ENCODE measurements at places on chromosomes 7 and 10.

- DNase-seq, result no peak
These were observed 166.4 kb upstream of the PPP1R3A start for GRCh38 chr7:114085313-114085591.

GRCh38 chr10:101452593-101452992, 98.6 kb downstream of the BTRC start:
- DNase-seq, result no peak

DNA sequence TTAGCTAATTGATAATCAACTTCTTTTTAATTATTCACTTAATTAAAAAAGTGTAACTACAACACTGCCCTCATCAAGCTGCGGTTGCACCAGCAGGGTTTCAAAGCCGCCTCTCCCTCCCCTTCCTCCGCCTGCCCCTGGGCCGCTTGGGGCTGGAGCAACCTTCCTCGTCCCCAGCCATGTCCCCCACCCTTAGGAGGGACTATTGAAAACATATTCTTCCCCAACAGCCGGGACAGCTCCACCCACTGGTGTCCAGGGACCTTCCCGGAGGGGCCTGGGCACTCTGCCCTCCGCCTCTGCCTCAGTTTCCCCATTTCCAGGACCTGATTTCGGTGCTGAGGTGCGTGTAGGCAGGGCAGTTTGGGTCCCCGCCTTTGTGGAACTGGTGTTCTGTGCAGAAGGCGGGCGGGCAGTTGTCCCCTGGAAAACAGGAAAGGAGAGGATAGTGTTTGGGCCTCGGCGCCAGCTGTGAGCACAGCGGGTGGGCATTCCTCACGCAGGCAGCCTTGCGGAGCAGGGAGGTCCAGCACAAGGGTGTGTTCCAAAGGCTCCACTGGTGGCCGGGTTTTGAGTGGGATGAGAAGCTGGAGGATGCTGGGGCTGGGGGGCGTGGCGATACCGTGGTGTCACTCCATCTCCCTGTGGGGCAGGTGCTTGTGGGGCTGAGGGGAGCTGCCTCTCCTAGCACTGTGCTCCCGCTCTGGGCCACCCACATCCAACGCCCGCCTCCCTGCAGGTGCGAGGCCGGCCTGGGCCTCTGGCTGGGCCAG, 15.7 kb downstream of the UNCX start:
- DNase-seq, result no peak

GRCh38 chr7:1645071-1645409, 25.0 kb upstream of the ELFN1 start:
- DNase-seq, result no peak

GRCh38 chr7:125436220-125436619, 506.6 kb upstream of the POT1 start:
- no peak for DNase-seq

DNA sequence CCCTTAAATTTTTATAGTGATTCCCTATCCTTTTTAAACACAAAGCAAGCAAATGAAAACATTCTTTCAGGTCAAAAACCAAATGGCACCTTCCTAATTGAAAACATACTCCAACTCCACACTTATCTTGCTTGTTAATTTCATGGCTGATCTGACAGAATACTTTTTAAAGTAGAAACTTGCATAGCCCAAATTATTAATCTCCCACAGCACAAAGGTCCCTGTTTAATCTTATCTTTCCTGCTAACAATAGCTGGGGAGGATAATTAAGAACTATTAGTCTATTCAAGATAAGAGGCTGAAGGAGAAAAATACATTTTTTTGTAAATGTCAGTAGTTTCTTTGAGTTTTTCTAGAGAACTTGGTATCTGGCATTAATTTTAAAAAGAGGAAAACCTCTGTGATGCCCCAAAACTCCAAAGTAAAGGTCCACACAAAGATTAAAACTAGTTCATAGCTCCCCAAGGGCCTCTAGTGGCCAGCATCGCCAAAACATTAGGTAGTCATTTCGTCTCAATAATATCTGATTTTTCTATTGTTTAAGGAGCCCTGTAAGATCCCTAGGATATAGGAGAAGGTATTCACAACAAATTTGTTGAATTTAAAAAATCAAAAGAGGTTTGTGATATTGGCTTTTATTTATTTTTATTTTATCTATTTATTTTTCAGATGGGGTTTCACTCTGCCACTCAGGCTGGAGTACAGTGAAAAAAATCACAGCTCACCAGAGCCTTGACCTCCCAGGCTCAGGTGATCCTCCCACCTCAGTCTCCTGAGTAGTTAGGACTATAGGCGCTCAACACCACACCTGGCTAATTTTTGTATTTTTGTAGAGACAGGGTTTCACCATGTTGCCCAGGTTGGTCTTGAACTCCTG, 14.7 kb downstream of the CDNF start:
- DNase-seq, result no peak

GRCh38 chr7:29793507-29793906, 12.8 kb upstream of the WIPF3 start:
- DNase-seq, result no peak

GRCh38 chr7:80536426-80536825, 24.6 kb upstream of the GNAT3 start:
- no peak for DNase-seq
